ENCODE measurements at places on chromosomes 6 and 20.

- DNase-seq: no peak
These were observed 246.7 kb downstream of the ALDH8A1 start for GRCh38 chr6:134703206-134703605.

DNA sequence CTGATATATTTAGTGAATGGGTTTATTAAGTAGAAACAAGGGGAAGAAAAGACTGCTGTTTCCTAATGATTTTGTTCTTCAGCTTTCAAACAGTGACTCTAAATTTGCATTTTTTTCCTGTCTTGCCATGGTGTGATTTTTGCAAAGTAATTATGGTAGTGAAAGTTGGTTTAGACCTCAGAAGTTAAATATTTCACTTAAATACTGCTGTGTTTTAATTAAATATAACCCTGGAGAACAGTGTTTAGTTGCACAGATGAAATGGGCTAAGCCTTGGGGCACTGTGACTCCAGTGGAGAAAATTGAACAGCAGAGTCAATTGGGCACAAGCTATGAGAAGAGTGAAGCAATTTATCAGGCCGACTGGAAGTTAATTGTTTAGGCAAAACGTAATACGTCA is 111.1 kb upstream of the MCHR2 start:
- no peak for DNase-seq

DNA sequence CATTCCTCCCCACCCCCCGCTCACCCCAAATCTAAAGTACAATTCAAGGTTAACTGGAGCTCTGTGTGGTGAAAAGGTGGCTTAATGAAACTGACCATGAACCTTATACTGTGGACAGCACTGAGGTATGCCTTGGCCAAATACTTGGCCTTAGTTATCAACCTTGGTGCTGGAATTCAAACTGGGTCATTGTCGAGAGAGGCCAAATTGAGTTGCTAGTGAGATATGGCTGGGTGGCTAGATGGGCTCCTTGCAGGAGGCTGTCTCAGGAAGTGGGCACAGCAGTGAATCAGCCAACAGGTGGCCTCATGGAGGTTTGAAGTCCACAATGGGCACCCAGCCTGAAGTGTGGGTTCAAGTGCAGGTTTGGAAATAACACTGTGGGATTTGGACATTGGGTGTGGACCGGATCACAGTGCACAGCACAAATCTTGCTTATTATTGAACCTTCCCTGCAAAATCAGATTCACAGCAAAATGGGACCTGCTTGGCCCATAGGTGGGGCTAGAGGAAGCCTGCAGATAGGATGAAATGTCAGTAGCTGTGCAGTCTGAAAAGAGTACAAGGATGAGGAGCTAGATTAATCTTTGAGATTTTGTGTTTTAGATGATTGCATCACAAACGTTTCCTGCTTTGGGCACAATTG is 5.6 kb upstream of the BTBD3 start:
- DNase-seq: no peak

GRCh38 chr20:15253431-15253830 is 916.0 kb upstream of the FLRT3 start:
- DNase-seq: no peak

GRCh38 chr6:106918115-106918514 is 56.4 kb downstream of the CD24 start:
- DNase-seq: no peak

GRCh38 chr6:29628419-29629281 is 4.3 kb downstream of the GABBR1 start:
- no peak for DNase-seq

- DNase-seq: no peak
These were observed 32.7 kb upstream of the HCRTR2 start for GRCh38 chr6:55141611-55142010.

DNA sequence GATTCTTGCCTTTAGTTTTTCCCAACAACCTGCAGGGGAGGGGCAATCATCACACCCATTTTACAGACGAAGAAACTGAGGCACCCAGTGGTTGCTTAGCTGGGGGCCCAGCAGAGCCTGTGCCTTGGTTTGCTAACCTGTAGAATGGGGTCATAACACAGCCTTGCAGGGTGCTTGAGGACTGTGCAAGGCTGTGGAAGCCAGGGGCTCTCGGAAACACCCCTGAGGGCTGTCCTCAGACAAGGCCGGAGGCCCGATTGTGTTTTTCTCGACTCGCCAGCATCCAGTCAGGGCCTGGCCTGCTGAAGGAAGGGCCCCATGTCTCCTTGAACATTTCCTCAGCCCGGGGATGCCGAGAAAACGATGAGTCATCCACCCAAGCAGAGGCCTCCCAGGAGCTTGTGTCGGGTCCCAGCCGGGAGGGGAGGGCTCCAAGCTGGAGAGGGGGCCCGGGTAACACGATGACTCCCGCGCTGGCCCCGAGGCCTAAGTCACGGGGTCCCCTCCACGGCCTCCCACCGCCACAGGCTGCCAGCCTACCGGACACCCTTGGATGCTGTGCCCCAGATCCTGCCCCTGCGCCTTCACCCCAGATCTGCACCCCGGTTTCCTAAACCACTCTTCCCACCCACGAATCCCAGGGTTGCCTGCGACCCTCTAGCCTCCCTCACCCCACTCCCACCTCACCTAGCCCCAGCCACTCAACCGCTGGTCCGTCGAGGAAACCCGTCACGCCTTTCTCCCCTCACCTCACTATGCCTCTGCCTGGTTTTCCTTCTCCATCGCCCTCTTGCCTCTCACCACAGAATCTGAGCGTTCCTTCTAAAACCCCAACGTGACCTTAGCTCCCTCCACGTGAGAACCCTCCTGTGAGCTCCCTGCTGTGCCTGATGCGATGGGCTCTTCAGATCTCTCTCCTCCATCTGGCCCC is 10.6 kb downstream of the NOL4L start:
- DNase-seq: no peak

GRCh38 chr20:24634855-24635254 is 165.4 kb downstream of the SYNDIG1 start:
- DNase-seq: no peak

DNA sequence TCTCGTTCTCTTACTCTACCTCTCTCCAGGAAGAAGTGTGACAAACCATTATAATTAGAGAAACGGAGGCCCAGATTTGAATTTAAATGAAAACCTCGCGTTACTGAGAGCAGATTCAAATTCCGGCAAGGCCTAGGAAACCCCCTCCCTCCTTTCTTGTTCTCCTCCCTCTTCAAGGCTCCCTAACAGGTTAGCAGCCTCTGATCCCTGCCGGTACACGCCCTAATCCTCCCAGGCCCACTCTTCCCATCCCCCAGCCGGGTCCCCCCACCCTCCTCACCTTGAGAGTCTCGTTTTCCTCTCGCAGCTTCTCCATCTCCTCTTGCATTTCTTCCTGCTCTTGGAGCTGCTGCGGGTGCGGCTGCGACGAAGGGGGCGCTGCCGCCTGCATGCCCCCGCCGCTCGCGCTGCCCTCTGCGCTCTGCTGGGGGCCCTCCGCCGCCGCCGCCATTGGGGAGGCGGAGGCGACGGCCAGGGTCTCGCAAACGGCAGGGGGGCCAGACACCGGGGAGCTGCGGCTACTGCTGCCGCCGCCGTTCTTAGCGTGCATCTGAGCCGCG is 3.8 kb downstream of the MTCL3 start:
- DNase-seq: no peak

GRCh38 chr20:58897488-58897887 is 45.0 kb downstream of the GNAS start:
- no peak for DNase-seq

GRCh38 chr6:139882977-139883728 is 508.7 kb upstream of the CITED2 start:
- no peak for DNase-seq

DNA sequence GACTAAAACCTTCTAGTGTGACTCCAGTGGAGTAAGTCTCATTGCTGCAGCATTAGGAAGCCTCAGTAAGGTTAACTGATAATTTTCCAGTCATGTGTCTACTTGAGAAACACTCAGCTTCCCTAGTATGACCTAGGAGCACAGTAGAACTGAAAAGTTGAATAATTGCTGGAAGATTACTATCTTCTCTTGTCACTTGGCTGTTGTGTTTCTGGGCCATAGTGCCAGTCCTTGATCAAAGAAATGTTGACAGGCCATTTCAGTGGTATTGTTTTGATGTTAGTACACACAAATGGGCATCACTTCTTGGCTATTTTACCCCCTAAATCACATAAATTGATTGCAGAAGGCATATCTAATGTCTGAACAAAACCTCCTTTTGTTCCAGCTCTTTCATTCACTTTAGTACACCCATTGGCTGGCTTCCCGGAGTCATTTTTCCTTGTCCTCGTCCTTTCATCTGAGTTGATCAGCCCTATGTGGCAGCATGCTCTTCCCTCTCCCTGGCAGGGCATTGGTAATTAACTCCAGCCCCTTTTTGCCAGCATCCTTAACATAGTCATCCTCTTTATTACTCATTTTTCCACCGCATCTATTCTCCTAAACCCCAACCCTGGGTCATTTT is 6.0 kb downstream of the ENPP3 start:
- no peak for DNase-seq

DNA sequence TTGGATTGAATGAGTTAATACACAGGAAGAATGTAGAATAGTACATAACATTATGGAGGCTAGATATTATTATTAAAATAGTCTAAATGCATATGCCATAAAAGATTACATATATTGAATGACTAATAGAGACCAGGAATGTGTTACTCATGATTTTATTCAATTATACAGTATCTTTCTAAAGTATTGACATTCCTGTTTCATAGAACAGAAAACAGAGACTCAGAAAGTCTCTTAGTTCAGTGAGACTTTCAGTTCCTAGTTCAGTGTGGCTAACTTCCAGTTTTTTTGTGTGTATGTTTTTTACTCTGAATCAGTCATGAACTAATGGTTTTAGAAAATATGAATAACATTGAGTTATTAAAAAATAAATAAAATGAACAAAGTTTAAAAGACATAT is 34.6 kb upstream of the TMEM244 start:
- DNase-seq: no peak

DNA sequence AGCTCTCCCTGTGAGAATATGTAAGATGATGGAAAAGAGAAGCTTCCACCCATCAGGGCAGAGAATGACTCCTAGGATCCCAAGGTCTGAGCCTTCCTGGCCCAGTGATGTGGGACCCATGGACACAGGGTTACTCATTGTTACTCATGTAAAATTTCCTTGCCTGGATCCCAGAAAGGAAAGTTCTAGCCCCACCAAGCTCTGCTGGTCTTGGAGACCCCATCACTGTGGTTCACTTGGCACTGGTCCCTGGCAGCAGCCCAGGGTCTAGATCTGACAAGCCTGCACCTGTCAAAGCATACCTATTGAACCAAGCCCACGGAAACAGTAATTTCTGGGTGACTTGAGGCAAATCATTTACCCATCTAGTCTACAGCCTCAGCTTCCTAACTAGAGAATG is 22.1 kb downstream of the MDGA1 start:
- no peak for DNase-seq

DNA sequence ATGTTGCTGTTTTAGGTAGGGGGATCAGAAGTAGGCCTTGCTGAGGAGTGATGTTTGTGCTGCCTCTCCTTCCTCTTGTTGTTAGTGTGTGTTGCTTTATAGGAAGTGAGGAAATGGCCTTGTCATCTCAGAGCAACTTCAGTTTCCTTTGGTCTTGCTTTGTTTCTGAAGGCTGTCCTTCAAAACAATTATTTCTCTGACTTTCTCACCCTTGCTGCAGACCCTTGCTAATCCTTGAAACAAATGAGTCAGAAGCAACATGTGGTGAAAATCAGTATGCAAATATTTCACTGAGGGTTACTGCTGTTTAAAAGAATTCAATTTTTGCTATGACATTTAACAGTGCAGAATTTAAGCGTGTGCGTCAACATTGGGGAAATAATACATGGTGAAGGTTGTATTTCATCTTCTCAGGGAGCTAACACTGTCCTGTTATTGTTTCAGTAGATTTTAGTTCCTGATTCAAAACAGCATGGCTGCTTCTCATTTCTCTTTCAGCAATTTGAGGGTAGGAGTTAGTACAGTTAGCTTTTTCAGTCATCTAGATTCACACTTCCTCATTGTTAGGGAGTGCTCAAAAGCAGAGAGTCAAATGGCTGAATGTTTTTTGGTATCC is 13.8 kb downstream of the RNF144B start:
- DNase-seq: no peak

DNA sequence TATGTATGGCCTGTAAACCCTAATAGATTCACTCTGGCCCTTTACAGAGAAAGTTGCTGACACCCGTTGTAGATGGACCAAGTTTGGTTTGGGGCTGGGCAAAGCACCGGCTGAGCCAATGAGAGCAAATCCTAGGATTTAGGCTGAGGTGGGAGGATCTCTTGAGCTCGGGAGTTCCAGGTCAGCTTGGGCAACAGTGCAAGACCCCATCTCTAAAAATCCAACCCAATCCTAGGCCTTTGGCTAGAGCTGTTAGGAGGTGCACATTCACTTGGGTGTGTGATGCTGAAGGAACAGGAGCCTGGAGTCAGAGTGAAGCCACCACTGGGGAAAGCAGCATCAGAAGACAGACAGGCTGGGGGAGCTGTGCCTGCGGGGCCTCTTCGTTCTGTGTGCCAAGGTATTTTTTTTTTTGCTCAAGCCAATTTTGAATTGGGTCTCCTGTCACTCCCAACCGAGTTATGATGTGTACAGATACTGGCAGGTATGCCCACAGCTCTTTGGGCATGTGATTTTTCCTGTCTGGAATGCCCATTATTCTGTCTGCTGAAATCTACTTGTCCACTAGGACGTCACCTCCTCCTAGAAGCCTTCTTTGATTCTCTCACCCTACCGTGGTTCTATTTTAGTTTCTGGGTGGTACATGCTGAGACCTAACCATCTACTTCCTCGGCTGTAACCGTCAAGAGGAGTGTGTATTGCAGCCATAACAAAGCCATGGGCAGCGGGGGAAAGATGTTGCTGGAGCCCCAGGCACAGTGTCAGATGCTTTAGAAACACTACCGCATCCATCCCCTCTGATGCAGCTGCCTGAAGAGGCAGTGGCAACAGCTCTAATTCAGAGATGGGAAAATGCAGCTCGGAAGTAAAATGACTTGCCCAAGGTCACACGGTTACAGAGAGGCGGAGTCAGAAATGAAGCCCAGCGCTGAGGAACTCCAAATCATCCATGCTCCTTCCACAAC is 54.0 kb downstream of the TTI1 start:
- no peak for DNase-seq

- DNase-seq: no peak
These were observed 23.7 kb upstream of the MAP3K4 start for GRCh38 chr6:160967833-160968232.

DNA sequence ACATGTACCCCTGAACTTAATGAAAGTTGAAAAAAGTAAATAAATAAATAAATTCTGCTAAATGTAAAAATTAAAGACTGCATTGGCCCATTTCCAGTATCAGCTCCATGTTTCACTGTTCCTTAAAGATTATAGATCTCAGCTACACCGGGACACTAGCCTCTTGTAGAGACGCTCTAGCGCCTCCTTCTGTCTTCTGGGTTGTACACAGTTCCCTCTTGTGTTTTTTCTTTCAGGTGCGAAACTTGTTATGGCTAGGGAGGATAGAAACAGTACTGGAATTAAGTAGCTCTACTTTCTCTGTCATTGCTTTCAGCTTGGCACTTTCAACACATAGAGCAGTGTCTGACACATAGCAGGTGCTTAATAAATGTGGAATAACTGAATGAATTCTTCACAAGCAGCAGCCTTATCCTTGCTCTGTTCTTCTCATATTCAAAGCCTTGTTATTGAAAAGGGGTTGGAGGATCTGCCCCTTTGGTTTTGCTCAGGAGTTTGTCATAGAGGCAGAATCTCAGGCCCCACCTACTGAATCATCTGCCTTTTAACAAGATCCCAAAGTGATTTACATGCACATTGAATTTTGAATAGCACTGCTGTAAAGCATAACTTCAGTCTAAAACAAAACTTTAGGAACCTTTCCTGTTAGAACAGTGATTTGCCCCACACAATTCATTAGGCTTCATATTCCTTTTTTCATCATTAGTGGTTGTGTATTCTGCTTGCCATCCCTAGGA is 92.3 kb downstream of the FIG4 start:
- DNase-seq: no peak

All from stimulated activated CD8-positive, alpha-beta memory T cell treated with anti-CD3 and anti-CD28 coated beads, Interleukin-4, amount 100 ng/mL, for 1 hour (primary cell).